ENCODE measurements at places on chromosomes 3 and 15.

DNA sequence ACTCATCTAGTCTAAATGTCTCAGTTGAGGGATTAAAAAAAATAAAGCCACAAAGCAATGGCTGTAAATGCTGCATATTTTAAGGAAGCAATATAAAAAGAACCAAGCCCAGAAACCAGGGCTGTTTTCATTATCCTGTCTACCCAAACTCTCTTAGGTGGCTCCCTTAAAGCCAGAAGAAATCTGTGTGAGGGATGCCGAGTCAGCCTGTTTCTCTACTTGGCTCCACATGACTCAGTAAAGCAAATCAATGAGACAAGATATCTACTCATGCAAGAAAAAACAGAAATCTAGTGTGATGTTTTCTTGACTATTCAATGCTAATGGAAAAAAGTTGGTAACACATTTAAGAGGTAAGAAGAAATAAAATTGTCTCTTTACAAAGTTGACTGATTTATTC is 296.2 kb downstream of the ZBTB20 start:
- no peak for DNase-seq

DNA sequence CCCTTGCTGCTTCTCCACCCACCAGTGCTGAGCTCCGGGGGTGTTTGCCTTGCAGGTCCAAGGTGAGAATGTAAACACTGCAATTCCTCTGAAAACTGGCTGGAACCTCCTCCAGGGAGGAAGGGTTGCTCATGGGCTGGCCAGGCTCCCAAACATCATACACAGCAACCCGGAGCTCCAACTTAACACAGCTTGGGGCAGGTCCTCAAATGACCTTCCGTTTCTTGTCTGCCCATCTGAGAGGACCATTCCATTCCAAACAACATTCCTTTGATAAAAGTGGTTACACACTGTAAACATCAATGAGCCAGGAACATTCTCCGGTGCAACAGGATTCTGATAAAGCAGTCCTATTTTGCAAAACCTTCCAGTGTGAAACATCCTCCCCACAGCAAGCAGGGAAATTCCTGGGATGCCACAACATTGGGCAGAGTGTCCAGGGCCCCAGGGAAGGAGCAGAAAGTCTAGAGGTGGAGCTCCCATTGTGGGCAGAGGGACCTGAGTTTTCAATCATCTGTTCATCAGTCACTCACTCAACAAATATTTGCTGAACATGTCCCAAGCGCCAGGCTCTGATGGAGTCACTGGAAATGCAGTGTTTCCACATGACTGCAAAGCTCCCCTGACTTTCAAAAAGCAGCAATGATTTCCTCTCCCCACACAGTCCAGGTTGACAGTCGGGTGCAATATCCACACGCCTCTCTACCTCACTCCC is 7.3 kb upstream of the HEG1 start:
- DNase-seq, result no peak

DNA sequence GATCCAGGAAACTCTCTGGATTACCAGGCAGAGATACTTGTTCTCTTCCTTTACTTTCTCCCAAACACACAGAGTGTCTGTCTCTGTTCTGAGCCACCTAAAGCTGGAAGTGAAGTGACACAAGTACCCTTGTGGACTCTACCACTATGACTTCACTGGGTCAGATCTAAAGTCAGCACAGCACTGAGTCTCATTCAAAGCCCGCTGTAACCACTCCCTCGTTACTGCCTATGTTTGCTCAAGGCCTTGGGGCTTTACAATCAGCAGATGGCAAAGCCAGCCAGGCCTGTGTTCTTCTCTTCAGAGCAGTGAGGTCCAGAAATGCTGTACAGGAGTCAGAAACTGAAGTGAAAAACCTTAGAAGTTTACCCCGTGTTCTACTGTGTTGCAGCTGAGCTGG is 588.3 kb upstream of the SEMA6D start:
- no peak for DNase-seq

- no peak for DNase-seq
Measured at GRCh38 chr15:79881254-79881653, 15.6 kb downstream of the MTHFS start.

DNA sequence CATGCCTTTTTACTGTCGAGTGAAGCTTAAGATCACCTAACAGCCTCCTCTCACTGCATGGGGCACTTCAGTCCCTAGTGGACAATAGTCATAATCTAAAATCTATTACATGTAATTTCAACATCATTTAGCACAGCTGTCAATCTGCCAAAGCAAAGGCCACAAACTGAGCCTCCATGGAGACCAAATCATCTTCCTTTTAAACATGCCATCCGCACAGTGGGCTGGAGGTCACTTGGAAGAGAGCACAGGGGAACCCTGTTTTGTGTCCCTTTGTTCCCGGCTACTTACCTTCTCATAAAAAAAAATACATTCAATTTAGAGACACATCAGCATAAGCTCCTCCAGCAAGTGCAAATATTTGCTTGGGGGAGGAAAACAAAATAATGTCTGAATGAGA is 167.3 kb downstream of the SQOR start:
- peak; percentile 74 for DNase-seq

GRCh38 chr3:168968609-168969008 is 694.9 kb downstream of the MECOM start:
- no peak for DNase-seq

DNA sequence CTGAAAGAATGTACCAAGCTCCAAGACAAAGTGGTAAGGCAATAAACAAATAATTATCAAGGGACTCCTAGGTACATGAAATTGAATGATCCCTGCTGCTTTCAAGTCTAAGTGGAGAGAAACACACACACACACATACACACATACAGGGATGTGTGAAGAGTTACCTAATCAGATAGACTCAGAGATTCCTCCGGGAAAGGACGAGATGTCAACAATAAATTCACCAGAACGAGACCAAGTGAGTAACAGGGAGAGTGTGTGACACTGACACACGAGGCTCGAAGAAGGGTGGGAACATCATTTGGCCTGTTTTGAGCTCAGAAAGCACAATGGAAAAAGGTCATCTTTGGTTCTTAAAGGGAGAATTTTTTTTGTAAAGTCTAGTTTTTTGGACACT is 13.4 kb downstream of the LRIG1 start:
- no peak for DNase-seq

GRCh38 chr15:73760330-73761329 is 7.5 kb upstream of the INSYN1 start:
- DNase-seq, result no peak

DNA sequence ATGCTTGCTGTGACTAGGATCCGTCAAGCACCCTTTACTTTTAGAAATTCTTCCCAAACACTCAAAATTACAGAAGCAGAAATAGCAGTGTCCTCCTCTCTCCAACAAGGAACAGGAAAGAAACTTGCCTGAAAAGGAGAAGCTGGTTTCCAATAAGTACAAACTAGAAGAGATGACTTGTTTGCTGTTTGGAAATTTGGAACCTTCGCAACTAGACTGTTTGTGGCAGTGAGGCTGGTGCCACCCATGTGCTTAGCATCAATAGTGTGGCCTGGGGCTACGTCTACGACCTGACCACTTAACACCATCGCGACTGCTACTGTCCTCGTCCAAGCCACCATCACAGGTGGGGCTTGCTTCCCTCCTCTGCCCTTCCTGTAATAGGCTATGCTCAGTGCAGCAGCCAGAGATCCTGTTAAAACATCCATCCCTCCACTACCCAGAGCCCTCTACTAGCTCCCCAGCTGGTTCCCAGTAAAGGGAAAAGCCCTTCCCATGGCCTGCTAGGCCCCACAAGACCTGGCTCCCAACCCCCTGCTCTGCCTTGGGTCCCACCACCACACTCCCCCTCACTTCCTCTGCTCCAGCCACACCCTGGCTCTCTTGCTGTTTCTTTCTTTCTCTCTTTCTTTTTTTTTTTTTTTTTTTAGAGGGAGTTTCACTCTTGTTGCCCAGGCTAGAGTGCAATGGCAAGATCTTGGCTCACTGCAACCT is 52.6 kb upstream of the CCR2 start:
- no peak for DNase-seq

GRCh38 chr15:36495456-36495991 is 83.9 kb upstream of the CDIN1 start:
- no peak for DNase-seq

DNA sequence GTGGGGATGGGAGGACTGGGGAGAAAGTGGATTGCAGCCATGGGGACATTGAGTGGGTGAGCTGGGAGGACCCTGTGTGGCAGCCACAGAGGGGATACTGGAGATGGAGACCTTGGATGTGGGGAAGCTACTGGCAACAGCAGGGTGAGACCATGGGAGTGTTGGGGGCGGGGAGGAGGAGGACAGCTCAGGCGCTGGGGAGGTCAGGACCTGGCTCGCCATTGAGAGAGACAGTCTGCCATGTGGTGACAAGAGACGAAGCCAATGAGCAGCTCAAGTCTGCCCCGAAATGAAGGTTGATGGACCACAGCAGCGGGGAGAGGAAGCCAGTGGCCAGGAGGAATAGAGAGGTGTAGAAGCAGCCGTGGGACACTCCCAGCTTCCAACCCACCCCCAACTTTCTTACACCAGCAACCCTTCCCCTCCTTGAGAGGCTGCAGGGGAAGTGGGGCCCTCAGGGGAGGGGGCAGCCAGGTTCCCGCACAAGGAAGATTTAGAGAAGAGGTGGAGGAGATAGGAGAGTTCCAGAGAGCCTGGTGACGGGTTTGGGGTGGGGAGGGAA is 118.1 kb downstream of the ASB7 start:
- DNase-seq, result no peak

- peak; percentile 76 for DNase-seq
Measured at GRCh38 chr3:133661454-133662277, at the start of gene TOPBP1. Gene TOPBP1 (minus strand): TSS chr3:133661941. CDS start chr3:133661127, 814 bp downstream.

DNA sequence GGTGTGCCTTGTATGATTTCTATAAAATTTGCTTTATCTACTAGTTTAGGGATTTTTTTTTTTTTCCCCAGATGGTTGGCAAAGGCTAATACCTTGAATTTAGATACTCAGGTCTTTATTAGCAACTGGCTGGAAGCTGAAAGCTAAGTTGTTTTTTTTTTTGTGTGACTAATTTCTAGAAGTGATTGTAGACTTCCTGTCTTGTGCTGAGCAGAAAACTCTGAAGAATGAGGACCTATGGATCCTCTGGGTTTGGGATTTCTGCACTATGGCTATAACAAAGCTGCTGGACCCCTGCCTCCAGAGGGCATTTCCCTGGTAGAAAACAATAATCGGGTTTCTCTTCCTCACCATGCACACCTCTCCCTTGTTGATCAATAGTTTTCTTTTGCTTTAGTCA is 10.0 kb downstream of the ARIH2 start:
- DNase-seq, result no peak

DNA sequence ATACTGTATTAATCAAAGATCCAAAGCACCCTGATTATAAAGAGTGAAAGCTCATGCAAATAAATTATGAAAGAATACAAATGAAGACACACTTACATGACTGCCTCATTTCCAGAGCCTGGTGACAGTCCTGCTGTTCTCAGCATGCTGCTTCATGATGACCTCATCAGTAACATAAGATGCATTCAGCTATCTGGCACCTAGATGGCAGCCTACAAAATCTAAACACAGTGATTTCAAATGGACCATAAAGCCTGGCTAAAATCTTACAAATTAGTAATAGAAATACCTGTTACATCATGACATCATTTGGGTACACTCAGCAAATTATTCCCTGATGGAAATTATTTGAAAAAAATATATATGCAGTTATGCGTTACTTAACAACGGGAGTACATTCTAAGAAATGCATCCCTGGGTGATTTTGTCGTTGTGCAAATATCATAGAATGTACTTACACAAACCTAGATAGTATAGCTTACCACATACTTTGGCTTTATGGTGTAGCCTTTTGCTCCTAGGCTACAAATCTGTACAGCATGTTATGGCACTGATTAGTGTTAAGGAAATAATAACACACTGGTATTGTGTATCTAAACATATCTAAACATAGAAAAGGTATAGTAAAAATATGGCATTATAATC is 207.2 kb downstream of the EPHA3 start:
- DNase-seq, result no peak
